ENCODE measurements at places on chromosomes 4 and X. TPM values are rescaled to one million over a fixed set of nuclear protein-coding genes. Genes with fewer than 3 reads are reported as not detected.

- no peak for DNase-seq
These were observed 19.5 kb upstream of the CNKSR2 start for GRCh38 chrX:21354725-21355124.

CCKAR gene
- not detected for total RNA-seq

SSX4B gene
- 0.11 TPM for total RNA-seq

GRCh38 chr4:2306773-2307410 lies 45.0 kb upstream of the MXD4 start:
- DNase-seq, result no peak
